NCI-H1417 (cell line): ENCODE measurements at places on chromosomes 12 and 14.

DNA sequence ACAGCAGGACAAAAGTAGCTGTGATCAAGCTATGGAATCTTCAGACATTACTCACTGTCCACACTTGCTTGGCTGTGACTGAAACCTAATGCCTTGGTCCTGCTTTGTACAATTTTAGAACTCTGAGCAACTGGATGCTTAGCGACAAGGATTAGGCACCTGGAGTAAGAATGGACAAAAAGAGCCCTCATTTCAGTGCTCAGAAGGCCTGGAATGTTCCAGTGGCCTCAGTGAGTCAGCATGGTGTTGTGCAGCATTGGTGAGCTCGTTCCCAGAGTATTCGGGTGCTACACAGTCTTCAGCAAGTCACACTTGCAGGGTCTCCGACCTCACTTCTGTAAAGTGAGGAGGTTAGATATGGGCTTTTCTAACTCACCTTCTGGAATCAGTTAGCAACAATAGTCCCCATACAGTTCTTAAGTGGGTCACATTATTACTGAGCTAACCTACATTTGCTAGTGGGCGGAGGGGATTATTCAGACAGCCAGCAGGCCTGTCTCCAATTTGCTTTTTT lies 108.0 kb upstream of the MDM1 start:
- DNase-seq, result no peak

DNA sequence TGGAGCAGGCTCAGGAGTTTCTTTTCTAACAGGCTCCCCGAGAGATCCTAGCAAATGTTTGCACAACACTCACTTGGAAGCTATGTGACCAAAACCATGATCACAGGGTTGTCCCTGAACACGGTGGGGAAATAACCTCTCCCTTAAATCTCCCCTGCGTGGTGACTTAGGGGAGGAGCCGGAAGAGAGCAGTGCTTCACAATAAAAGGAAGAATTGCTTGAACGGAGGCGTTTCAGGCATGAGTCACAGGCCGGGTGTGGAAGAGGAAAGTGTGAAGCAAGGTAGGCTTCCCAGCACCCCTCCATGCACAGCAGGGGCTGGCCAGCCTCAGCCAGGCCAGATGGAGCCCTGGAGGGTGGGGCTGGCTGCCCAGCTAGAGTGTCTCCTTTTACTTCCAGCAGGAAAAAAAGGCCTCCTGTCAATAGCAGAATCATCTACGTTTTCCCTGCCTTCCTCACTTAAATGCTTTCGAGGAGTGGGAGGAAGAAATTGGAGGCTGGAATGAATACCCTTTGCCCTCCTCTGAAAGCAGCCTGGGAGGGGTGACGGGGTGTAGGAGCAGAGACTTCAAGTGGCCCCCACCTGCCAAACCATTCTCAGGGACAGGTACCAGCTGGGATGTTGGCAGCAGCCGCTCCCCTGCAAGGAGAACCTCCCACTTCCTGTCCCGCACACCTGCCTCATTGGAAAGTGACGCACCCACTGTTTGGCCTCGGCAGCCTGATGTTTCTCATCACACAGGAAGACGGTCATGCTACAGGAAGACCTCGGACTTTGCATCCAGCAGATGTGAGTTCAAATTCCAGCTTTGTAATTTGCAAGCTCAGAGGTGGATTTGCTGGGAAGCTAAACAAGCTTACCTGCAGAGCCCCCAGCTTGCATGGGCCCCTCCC lies 30.1 kb upstream of the PPP2R5C start:
- DNase-seq, result peak; percentile 89

DNA sequence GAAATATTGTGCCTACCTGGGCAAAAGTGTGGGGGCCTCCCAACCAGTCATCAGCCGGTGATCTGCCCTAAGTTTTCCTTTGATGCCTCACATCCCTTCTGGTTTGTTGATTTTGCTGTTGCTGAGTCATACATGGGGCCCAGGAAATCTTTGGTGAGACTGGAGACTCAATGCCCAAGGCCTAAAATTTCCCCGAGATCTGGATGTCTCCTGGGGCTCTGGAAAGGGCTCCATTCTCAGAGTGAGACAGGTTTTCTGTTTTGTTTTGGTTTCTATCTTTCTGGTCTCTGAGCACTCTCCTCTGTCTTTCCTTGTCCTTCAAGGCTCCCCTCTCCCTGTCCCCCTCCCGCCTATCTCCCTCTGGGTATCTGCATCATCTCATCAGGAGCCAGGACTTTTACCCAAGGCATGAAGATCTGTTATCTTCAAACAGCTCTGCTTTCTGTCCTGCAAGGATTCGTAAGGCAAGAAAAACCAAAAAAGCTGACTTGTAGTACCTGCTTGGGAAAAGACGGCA lies 152.8 kb upstream of the MAX start:
- DNase-seq, result peak; percentile 48

DNA sequence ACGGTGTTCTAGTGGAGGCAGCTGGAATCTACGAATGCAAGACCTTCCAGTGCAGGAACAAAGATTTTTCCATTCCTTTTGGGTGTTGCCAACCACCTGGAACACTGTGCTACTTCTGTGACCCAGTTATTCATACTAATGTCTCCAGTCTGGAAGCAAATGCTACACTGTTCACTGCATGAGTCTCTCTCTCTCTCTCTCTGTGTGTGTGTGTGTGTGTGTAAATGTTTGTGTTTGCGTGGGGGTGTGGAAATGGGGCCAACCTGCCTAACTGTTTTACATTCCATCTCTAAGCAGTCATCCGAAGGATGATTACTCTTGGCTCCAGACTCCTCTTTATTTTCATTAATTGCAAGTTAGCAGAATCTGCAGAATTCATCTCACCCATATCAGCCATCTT lies 29.9 kb upstream of the YBX3 start:
- no peak for DNase-seq

- no peak for DNase-seq
These were observed 55.7 kb downstream of the SFSWAP start for GRCh38 chr12:131766382-131767107.

DNA sequence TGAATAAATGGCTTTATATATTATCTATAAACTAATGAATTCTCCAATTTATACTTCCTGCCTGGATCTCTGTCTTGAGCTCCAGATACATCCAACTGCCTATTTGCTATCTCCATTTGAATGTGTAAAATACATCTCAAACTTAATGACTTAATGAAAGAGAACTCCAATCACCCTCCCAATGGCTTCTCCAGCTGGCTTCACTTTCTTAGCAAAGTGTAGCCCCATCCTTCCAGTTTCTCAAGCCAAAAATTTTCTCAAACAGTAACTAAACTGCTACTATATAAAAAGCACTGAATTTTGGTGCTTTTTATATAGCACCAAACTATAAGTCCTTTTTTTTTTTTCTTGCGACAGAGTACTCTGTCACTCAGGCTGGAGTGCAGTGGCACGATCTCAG lies 2.6 kb downstream of the CRY1 start:
- no peak for DNase-seq
